ENCODE measurements at places on chromosomes 13 and 19.
A peak's percentile ranks its signal among the peaks of the same experiment; 100 is the strongest.

DNA sequence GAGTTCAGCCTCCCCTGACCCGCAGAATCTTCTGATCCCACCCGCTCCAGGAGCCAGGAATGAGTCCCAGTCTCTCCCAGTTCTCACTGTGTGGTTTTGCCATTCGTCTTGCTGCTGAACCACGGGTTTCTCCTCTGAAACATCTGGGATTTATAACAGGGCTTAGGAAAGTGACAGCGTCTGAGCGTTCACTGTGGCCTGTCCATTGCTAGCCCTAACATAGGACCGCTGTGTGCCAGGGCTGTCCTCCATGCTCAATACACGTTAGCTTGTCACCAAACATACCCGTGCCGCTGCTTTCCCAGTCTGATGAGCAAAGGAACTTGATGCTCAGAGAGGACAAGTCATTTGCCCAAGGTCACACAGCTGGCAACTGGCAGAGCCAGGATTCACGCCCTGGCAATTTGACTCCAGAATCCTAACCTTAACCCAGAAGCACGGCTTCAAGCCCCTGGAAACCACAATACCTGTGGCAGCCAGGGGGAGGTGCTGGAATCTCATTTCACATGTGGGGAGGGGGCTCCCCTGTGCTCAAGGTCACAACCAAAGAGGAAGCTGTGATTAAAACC, 1.1 kb upstream of the APOE start:
- H3K27ac ChIP-seq, result no peak overlapping the region
- no peaks in the 10 kb centered on the region for H3K4me1 ChIP-seq
- peaks cover 35% of the 10 kb centered on the region for H3K36me3 ChIP-seq
- DNase-seq, result no peak
- peaks cover 29% of the 10 kb centered on the region for H3K27me3 ChIP-seq

DNA sequence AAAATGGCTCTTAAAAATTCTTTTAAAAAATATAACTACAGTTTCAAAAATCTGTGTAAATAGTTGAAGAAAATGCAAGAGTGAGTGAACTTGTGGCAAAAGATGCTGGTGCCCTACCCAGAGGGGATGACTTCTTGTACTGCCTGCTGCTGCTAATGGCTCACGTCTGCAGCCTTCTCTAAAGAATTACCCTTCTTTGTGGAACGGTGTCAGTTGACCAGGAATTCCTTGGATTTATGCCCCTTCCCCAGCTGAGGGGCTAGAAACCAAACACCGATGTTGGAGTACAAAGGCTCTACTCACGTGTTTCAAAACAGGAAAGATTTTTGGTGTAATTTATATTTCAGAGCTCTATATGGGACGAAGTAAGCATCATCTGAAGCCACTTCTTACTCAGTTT, 1582.8 kb downstream of the OLFM4 start:
- no peak for DNase-seq
- no peaks in the 10 kb centered on the region for H3K36me3 ChIP-seq
- no peak overlapping the region for H3K4me3 ChIP-seq
- H3K27me3 ChIP-seq, result no peaks in the 10 kb centered on the region

DNA sequence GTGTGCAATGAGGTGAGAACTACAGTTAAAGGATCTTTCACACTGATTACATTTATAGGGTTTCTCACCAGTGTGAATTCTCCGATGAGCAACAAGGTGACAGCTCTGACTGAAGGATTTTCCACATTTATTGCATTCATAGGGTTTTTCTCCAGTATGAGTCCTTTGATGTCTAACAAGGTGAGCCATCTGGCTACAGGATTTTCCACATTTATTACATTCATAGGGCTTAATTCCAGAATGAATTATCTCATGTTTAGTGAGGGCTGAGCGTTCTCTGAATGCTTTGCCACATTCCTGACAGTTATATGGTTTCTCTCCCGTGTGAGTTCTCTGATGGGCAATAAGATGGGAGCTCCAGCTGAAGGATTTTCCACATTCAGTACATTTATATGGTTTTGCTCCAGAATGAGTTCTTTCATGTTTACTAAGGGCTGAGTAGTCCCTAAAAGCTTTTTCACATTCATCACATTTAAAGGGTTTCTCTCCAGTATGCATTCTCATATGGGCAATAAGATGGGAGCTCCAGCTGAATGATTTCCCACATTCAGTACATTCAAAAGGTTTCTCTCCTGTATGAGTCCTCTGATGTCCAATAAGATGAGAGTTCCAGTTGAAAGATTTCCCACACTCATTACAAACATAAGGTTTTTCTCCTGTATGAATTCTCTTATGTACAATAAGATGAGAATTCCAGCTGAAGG, 4.4 kb upstream of the C19orf18 start:
- no peak overlapping the region for H3K4me3 ChIP-seq
- peaks cover 66% of the 10 kb centered on the region for H3K36me3 ChIP-seq
- no peak for DNase-seq
- H3K27ac ChIP-seq, result no peak overlapping the region

DNA sequence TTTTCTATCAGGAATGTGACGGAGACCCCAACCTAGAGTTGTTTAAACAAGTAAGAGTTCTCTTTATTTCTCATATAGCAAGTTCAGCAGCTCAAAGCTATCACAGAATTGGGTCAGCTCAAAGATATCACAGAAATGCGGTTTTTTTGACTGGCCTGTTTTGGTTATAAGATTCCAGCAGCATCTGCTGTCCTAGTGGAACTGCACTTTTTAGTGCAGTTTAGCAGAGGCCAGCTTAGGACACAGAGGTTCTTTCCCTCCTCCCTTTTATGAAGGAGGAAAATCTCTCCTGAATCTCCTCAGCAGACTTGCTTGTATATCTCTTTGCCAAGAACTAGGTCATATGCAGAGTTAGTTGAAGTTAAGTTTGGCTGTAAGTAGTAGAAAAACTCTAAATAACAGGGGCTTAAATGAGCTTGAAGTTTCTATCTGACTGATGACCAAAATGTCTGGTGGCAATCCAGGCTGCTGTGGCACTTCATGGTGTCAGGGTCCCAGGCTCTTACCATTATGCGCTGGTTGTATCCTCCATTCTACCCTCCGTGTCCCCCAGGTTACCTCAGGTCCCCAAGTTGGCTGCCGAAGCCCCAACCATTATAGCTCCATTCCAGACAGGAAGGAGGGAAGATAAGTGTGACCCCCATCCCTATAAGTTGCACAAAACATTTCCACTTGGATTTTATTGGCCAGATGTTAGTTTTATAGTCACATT, 6.6 kb downstream of the PPP2R1A start:
- no peak for DNase-seq
- peaks cover 90% of the 10 kb centered on the region for H3K4me1 ChIP-seq
- no peaks in the 10 kb centered on the region for H3K27me3 ChIP-seq
- no peak overlapping the region for H3K4me3 ChIP-seq
- H3K36me3 ChIP-seq, result peaks cover 62% of the 10 kb centered on the region

DNA sequence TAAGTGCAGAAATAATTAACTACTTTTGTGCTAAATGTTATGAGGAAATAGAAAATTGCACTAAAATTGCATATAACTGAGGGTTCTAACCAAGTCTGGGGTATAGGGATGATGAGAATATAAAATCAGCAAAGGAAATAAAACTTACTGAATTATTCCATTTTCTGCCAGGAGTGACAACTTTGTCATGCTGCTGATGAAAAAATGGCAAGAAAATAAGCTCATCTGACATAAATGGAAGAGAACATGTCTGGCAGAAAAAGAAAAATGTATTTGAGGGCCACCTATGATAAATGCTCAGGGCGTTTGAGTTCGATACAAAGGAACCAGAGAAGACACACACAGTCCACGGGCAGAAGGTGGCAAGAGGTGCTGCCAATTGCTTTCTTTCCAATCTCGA, 78.2 kb downstream of the LHFPL6 start:
- no peaks in the 10 kb centered on the region for H3K4me1 ChIP-seq
- no peaks in the 10 kb centered on the region for H3K36me3 ChIP-seq
- no peak for DNase-seq
- no peaks in the 10 kb centered on the region for H3K27me3 ChIP-seq
- H3K27ac ChIP-seq, result no peak overlapping the region

DNA sequence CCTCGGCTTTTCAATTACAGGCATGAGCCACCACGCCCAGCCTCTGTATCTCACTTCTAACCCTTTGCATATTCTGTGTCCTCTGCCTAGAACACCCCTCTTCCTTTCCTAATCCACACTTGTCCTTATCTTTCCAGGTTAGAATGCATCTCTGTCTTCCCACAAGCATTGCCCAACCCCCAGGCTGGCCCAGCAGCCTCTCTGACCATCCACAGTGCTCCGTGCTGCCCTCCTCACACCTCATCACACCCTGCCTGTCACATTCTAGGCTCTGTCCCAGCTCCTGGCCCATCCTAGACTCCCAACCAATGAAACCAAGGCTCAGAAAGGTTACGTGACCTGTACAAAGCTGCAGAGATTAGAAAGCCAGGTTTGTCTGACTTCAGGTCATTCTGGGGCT, 11.3 kb downstream of the JAK3 start:
- H3K27me3 ChIP-seq, result peaks cover 59% of the 10 kb centered on the region
- no peak overlapping the region for H3K4me3 ChIP-seq
- no peak overlapping the region for H3K27ac ChIP-seq
- no peak for DNase-seq
- no peaks in the 10 kb centered on the region for H3K36me3 ChIP-seq

DNA sequence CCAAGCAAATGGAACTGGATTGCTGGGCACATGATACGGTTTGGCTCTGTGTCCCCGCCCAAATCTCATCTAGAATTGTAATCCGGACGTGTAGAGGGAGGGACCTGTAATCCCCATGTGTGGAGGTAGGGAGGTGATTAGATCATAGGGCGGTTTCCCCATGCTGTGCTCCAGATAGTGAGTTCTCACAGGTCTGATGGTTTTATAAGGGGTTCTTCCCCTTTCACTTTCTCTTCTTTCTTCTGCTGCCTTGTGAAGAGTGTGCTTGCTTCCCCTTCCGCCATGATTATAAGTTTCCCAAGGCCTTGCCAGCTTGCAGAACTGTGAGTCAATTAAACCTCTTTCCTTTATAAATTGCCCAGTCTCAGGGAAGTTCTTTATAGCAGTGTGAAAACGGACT, 32.6 kb upstream of the MTIF3 start:
- no peaks in the 10 kb centered on the region for H3K36me3 ChIP-seq
- H3K4me3 ChIP-seq, result no peak overlapping the region
- no peaks in the 10 kb centered on the region for H3K27me3 ChIP-seq
- no peak overlapping the region for H3K27ac ChIP-seq
- no peak for DNase-seq

GRCh38 chr19:35671818-35672217, 5.5 kb downstream of the UPK1A start:
- no peaks in the 10 kb centered on the region for H3K36me3 ChIP-seq
- peaks cover 8% of the 10 kb centered on the region for H3K27me3 ChIP-seq
- H3K4me1 ChIP-seq, result no peaks in the 10 kb centered on the region
- H3K27ac ChIP-seq, result no peak overlapping the region

DNA sequence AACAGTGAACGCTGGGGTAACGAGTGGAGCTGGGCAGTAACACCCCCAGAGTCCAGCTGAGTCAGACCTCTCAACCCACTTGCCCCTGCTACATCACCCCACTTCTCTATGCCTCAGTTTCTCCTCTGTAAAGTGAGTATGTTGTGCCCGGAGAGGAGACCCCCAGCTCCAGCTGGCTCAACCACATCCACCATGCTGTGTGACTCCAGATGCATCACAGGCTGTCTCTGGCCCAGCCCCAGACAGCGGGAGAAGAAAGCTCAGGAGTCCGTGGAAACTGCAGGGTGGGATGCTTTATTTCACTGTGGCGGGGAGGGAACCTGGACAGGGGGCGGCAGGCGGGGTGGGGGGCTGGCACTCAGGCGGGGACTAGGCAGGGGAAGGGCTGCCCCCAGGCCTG, 9.6 kb upstream of the ELL start:
- H3K27me3 ChIP-seq, result no peaks in the 10 kb centered on the region
- H3K4me1 ChIP-seq, result no peaks in the 10 kb centered on the region
- H3K36me3 ChIP-seq, result peaks cover 50% of the 10 kb centered on the region
- no peak for DNase-seq
- H3K27ac ChIP-seq, result no peak overlapping the region

DNA sequence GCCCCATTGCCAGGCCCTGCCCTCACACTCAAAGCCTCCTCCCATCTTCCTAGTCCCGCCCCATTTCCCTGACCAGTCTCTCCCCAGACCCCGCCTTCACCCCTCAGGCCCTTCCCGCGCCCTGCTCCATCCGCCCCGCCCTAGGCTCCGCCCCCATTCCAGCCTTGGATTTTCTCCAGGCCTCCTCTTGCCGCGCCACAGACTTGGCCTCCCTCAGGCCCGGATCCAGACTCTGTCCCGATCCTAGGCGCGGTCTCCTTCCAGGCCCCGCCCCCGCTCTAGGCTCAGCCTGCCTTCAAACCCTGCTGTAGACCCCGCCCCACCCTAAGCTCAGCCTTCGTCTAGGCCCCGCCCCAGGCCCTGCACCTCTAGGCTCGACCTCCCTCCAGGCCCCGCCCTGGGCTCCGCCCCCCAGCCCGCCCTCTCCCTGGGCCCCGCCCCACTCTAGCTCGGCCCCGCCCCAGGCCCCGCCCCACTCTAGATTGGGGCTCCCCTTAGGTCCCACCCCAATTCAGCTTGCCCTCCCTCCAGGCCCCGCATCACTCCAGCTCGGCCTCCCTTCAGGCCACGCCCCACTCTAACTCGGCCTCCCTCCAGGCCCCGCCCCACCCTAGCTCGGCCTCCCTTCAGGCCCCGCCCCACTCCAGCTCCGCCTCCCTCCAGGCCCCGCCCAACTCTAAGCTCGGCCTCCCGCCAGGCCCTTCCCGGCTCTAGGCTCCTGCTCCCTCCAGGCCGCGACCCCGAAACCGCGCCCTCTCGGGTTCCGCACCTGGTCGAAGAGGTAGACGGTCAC, 18.5 kb downstream of the LMTK3 start:
- peak; percentile 91 for DNase-seq
- H3K27ac ChIP-seq, result peak overlapping the region; percentile 53
- H3K27me3 ChIP-seq, result peaks cover 51% of the 10 kb centered on the region
- H3K4me1 ChIP-seq, result peaks cover 8% of the 10 kb centered on the region
- H3K4me3 ChIP-seq, result peak overlapping the region; percentile 65
- no peaks in the 10 kb centered on the region for H3K36me3 ChIP-seq

GRCh38 chr19:33693678-33694077, 71.9 kb downstream of the CHST8 start:
- H3K27me3 ChIP-seq, result no peaks in the 10 kb centered on the region
- no peaks in the 10 kb centered on the region for H3K4me1 ChIP-seq
- DNase-seq, result no peak
- no peaks in the 10 kb centered on the region for H3K36me3 ChIP-seq

DNA sequence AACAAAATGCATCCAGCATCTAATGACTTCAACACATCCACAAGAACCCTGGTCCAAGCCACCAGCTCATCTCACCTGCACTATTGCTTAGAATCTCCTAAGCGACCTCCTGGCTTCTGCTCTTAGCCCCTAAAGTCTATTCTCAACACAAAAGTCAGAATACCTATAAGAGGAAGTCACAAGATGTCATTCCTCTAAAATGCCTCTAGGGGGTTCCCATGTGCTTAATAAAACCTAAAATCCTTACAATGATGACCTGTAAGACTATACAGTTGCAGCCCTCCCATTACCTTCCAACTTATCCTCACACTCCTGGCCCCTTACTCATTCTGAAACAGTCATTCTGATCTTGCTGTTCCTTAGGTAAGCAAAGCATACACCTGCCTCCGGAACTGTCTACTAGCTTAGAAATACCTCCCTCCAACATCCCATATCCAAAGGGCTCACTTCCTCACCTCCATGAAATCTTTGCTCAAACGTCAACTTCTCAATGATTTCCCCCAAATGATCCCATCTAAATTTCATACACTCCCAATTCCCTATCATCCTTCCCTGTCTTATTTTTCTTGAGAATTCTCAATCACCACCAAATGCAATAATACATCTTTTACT, 10.0 kb downstream of the ATP7B start:
- no peak for DNase-seq
- H3K27ac ChIP-seq, result no peak overlapping the region

GRCh38 chr13:66513728-66514127, 716.4 kb downstream of the PCDH9 start:
- no peak overlapping the region for H3K27ac ChIP-seq
- no peaks in the 10 kb centered on the region for H3K27me3 ChIP-seq
- no peaks in the 10 kb centered on the region for H3K4me1 ChIP-seq
- no peaks in the 10 kb centered on the region for H3K36me3 ChIP-seq
- H3K4me3 ChIP-seq, result no peak overlapping the region
- DNase-seq, result no peak
